ENCODE measurements at places on chromosomes 13 and 19.

DNA sequence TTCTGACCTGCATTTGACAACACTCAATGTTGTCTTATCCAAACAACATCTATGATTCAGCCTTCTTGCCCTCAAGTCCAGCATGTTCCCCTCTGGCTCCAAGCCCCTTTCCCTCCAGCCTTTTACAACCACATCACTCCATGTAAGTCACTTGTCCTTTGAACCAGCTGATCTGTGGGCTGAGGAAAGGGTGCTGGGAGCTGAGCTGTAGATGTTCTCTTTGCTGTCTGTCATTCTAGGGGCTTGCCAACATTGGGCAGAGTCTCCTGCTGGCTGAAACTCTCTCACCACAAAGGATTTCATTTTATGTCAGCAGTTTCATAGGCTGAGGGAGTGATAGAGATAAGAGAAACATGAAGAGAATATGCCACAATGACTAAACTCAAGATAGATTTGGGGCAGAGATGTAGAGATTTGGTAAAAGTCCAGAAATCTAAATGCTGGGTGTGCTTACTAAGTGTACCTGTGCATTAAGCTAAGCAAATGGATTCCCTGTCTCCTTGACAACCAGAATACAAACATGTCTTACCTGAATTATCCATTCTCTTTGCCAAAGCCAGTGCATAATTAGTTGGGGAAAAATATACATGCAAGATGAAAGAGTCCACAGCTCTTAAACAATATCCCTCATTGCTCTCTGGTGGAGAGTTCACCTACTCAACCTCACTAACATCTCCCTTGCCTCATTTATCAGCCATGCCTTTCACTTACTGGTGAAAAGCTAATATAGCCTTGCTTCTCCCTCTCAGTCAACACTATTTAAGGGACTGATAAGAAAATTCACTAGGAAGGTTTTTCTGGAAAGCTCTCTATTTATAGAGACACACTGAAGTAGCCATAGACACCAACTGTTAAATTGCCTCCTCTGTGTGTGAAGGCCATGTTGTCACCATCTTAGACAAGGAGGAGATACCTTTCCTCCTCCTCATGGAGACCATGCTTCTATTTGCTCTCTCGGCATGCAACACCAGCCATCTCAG, 175.5 kb upstream of the SERP2 start:
- DNase-seq: no peak

DNA sequence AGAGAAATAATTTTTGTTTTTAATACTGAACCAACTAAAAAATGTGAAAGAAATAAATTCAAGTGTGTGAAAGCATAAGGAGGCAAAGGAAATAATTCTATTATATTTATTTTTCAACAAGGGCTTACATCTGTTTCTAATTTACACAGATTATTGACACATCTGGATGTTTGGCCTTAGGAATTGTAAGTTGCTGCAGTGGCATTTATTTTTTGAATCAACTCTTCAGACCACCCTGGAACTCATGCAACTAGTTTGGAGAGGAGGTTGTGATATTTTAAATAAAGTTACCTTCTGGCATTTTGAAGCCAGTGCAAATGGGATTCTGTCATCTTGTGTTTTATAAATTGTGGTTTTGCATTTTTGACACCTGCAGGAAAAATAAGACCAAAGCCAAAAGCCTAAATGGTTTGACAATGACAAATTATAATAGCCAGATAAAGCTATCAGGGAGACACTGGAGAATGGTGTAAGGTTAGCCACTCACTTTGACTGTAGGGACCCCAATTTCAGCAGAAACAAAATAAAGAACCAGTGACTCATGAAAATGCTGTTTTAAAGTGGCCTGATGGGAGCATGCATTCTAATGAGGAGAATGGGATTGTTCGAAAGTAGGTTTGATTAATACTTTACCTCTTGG, 192.9 kb downstream of the KLF5 start:
- DNase-seq: no peak

- DNase-seq: no peak
Measured at GRCh38 chr19:3809881-3810707, 23.9 kb upstream of the MATK start.

GRCh38 chr19:45653634-45654033, 14.4 kb upstream of the GIPR start:
- no peak for DNase-seq

All from DND-41 (cell line).